Spinal cord (tissue), 10 donors: ENCODE measurements at places on chromosomes 7 and 10. TPM values are rescaled to one million over a fixed set of nuclear protein-coding genes. Genes with fewer than 3 reads are reported as not detected.

DNA sequence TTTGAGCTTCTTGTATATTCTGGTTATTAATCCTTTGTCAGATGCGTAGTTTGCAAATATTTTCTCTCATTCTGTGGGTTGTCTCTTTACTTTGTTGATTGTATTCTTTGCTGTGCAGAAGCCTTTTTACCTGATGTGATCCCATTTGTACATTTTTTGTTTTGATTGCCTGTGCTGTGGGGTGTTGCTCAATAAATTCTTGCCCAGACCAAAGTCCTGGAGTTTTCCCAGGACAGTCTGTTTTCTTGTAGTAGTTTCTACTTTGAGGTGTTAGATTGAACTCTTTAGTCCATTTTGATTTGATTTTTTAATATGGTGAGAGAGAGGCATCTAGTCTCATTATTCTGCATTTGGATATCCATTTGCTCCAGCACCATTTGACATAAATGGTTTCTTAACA lies 588.7 kb upstream of the MBL2 start:
- H3K27me3 ChIP-seq = no peaks in the 10 kb centered on the region
- no peaks in the 10 kb centered on the region for H3K4me1 ChIP-seq
- no peak overlapping the region for H3K27ac ChIP-seq
- no peak for DNase-seq
- H3K4me3 ChIP-seq = no peak overlapping the region
- H3K36me3 ChIP-seq = no peaks in the 10 kb centered on the region

GRCh38 chr7:51102828-51103227 lies 213.8 kb downstream of the COBL start:
- no peaks in the 10 kb centered on the region for H3K4me1 ChIP-seq
- H3K27me3 ChIP-seq = no peaks in the 10 kb centered on the region
- DNase-seq = no peak
- H3K36me3 ChIP-seq = no peaks in the 10 kb centered on the region
- no peak overlapping the region for H3K27ac ChIP-seq
- H3K4me3 ChIP-seq = no peak overlapping the region

DNA sequence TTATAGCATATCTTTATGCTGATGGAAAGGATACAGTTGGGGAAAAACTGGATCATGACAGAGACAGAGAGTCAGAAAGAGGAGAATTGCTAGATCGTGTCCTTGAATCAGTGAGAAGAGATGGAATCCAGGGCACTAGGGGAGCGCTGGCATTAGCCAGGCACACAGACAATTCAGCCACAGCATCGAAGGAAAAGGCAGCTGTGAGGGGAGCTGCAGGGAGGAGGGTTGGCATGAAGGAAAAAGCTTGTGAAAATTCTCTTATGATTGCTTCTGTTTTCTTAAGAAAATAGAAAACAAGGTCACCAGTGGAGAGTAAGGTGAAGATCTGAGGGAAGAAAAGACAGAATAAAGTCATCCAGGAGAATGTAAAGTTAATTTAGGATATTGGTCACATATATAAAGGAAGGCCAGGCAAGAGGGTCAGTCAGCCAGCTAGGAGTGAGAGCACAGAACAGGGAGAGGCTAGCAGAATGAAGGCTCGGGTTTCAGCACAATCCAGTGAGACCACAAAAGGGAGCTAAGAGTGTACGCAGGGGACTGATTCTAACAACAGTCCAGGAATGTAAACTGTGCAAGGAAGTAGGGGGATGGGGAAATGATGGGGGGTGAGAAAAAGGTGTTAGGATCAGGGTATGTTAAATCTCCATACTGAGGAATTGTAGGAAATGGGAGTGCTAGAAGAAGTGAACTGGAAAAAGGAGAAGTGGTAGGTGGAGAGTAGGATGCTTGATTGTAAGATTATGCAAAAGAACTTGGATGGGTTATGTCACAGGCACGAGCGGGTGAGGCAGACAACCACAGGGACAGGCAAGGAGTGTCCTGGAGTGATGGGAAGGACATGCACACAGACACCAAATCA lies 112.0 kb downstream of the RNF32 start:
- H3K4me3 ChIP-seq = no peak overlapping the region
- DNase-seq = no peak
- H3K4me1 ChIP-seq = no peaks in the 10 kb centered on the region
- peaks cover 8% of the 10 kb centered on the region for H3K36me3 ChIP-seq
- H3K27me3 ChIP-seq = no peaks in the 10 kb centered on the region

DNA sequence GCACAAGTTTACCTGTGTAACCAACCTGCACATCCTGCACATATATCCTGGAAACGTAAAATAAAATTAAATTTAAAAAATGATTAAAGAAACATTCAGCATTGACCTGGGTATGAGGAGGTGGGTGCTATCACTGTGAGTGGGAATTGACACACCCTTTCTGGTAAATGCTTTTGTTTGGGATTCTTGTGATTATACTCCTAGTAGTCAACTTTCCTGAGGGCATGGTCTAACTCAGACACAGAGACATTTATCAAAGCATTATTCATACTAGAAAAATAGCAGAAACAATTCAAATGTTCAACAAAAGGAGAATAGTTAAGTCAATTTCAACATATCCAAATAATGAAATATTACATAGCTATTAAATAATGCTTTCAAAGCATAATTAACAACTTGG lies 44.2 kb downstream of the CNNM2 start:
- no peak overlapping the region for H3K27ac ChIP-seq
- H3K4me1 ChIP-seq = no peaks in the 10 kb centered on the region
- H3K27me3 ChIP-seq = no peaks in the 10 kb centered on the region
- peaks cover 2% of the 10 kb centered on the region for H3K36me3 ChIP-seq

DNA sequence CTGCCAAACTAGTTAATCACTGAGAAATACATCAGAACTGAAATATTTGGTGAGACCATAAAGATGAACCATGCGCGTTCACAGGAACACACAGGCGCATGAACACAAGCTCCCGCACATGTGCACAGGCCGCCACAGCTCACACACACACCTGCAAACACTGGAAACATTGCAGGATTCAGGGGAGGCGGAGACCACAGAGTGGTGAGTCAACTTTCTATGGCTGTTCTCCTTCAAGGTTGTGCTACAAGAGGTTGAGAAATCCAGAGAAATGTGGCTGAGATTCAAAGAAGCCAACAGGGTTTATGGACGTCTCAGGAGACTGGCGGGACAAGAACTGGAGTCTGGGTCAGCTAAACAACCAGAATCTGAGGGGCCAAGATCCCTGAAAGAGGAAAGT lies 17.8 kb downstream of the ESYT2 start:
- no peak overlapping the region for H3K27ac ChIP-seq
- H3K36me3 ChIP-seq = peaks cover 6% of the 10 kb centered on the region
- DNase-seq = no peak
- peaks cover 10% of the 10 kb centered on the region for H3K4me1 ChIP-seq
- no peak overlapping the region for H3K4me3 ChIP-seq
- no peaks in the 10 kb centered on the region for H3K27me3 ChIP-seq

GRCh38 chr10:4170181-4170580 lies 385.2 kb upstream of the KLF6 start:
- H3K4me3 ChIP-seq = no peak overlapping the region
- H3K27me3 ChIP-seq = no peaks in the 10 kb centered on the region
- no peaks in the 10 kb centered on the region for H3K36me3 ChIP-seq
- H3K4me1 ChIP-seq = no peaks in the 10 kb centered on the region
- no peak for DNase-seq

GRCh38 chr10:34667177-34667576 lies 147.9 kb downstream of the PARD3 start:
- H3K4me1 ChIP-seq = no peaks in the 10 kb centered on the region
- no peak for DNase-seq
- no peak overlapping the region for H3K4me3 ChIP-seq
- no peaks in the 10 kb centered on the region for H3K36me3 ChIP-seq

- H3K36me3 ChIP-seq = no peaks in the 10 kb centered on the region
- no peak overlapping the region for H3K27ac ChIP-seq
- H3K4me3 ChIP-seq = no peak overlapping the region
- no peaks in the 10 kb centered on the region for H3K4me1 ChIP-seq
- no peak for DNase-seq
These were observed 40.7 kb downstream of the RALA start for GRCh38 chr7:39664057-39664456.

- H3K4me3 ChIP-seq = no peak overlapping the region
- no peaks in the 10 kb centered on the region for H3K36me3 ChIP-seq
- H3K27me3 ChIP-seq = no peaks in the 10 kb centered on the region
- DNase-seq = no peak
These were observed 486.0 kb downstream of the TNS3 start for GRCh38 chr7:47095946-47096345.

DNA sequence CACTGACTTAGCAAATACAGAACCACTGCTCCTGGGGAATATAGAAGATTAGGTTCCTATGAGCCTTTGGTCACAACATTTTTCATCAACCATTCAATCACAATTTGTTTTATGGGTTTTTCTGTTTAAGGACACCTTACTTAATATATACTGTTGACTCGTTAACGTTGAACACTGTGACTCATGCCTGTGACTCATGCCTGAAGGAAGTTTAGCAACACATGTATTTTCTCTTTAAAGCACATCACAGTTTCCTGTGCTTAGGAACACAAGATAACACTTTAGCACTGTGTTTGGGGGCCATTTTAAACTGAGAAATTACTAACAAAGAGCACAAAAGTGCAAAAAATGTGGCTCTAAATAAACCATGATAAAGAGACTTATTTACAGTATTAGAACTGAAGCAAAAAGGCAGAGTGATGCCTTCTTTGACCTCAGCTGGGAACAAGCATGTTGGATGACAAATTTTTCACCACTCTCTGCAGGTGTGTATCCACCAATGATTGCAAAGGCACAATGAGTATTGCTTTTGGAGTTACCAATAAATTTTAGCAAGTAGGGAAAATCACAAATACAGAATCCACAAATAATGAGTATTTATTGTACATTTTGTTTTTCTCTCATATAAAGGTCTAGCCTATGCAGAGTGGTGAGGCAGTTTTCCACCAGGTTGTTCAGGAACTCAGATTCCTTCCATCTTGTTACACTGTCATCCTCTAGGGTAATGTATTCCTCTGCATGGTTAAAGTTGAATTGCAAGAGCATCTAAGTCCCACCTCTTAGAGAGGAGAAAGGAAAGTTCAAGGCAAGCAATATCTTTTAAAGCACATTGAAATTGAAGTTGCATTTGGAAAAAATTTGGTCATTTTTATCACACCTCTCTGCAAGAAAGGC lies 7.3 kb downstream of the FGFBP3 start:
- peaks cover 3% of the 10 kb centered on the region for H3K36me3 ChIP-seq
- DNase-seq = no peak
- H3K4me3 ChIP-seq = no peak overlapping the region
- H3K4me1 ChIP-seq = peaks cover 1% of the 10 kb centered on the region
- H3K27ac ChIP-seq = no peak overlapping the region

The MPLKIP gene
- polyA plus RNA-seq = 41.3 TPM

The TMEM229A gene
- polyA plus RNA-seq = 3.7 TPM

The SLC18A2 gene
- polyA plus RNA-seq = 1.0 TPM

The STMP1 gene
- 84.7 TPM for polyA plus RNA-seq

The ADCK2 gene
- 38.8 TPM for polyA plus RNA-seq

The NPFFR1 gene
- polyA plus RNA-seq = 1.5 TPM

The ARHGEF5 gene
- polyA plus RNA-seq = 3.2 TPM

The FEZF1 gene
- not detected for polyA plus RNA-seq
